ENCODE measurements at places on chromosomes 13 and 19. TPM values are rescaled to one million over a fixed set of nuclear protein-coding genes. Genes with fewer than 3 reads are reported as not detected.

The ZFR2 gene
- total RNA-seq = not detected

The URAD gene
- total RNA-seq = not detected

The C19orf67 gene
- not detected for total RNA-seq

The IGFL1 gene
- not detected for total RNA-seq

The SIGLEC11 gene
- total RNA-seq = not detected

The C1QTNF9 gene
- not detected for total RNA-seq

The SPTBN4 gene
- 0.14 TPM for total RNA-seq

The ETV2 gene
- total RNA-seq = not detected

The C19orf38 gene
- total RNA-seq = not detected

The KLF1 gene
- total RNA-seq = 0.51 TPM

The USE1 gene
- total RNA-seq = 9.0 TPM

The MISP gene
- total RNA-seq = 25.2 TPM

The CASP14 gene
- total RNA-seq = not detected

The ZNF177 gene
- 1.2 TPM for total RNA-seq

The KLK2 gene
- not detected for total RNA-seq
